D341Med (cell line): ENCODE measurements at places on chromosomes 4 and X.
A peak's percentile ranks its signal among the peaks of the same experiment; 100 is the strongest.

DNA sequence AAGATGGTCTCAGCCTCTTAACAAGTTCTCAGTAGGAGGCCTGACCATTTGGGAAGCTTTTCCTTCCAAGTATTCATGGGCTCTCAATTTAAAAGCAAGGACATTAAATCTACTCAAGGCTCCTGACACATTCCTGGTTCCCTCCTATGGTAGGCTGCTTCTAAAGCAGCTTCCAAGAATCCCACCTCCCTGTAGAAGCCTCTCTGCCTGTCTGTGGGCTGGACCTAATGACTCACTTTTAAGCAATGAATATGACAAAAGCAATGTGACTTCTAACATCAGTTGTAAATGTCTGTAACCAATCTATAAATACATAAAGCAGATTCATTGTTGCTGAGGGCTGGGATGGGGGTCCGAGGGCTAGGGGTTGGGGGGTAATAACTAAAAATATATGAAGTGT lies 99.5 kb upstream of the FAM9B start:
- DNase-seq, result no peak

DNA sequence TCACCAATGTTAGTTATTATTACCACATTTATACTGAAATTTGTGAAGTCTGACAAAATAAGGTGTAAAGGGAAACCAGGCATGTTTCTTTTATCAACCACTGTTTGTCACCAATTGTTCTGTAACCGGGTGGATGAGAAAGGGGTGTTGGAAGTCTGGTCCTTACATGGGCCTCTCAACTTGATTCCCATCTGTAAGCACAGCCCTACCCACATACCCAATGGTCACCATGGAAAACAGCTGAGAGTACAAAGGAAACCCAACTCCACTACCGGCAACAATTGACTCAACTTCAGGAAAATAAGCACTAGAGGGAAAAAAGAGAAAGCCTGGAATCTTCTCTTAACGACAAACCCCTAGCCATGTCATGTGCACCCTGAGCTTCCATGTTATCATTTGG lies 70.8 kb upstream of the PTCHD1 start:
- DNase-seq, result no peak

DNA sequence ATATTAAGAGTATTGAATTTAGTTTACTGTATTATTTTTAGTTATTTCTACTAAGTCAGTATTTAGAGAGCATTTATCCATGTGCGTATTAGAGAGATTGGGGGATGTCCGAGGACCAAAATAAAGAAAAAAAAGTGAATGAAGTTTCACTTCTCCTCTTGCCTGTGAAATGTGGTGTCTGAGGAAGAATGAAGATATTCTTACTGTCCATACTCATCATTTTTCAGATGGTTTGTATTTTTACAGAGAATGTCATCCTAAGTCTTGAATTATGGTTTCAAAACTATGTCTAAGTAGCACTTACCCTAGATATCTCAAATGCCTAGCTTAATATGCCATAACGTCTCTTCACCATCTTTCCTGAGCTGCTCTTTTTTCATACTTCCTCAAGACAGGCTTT lies 854.3 kb downstream of the C4orf33 start:
- DNase-seq, result no peak

- DNase-seq, result no peak
Observed at GRCh38 chrX:24025741-24026403, 1.1 kb downstream of the KLHL15 start.

GRCh38 chr4:153204728-153205648 lies 745 bp downstream of the TRIM2 start:
- DNase-seq, result no peak

GRCh38 chrX:11257711-11258110 lies 35.5 kb upstream of the AMELX start:
- no peak for DNase-seq

DNA sequence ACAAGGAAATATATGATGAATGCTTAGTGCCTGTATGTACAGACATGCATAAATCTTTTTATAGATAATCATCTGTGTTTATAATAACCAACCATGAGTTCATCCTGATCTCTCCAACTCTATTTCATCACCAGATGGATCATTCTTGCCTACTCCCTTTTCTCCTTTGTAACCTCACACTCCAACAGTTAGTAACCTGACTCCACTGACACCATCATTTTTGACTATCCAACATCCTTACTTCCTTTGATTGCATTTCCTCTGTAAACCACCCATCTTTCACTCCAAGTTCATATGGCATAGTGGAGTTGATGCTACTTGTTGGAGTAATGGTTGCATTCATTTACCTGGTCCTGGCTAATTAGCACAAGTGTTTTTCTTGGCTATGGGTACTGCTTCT lies 170.6 kb downstream of the ZNF330 start:
- no peak for DNase-seq

DNA sequence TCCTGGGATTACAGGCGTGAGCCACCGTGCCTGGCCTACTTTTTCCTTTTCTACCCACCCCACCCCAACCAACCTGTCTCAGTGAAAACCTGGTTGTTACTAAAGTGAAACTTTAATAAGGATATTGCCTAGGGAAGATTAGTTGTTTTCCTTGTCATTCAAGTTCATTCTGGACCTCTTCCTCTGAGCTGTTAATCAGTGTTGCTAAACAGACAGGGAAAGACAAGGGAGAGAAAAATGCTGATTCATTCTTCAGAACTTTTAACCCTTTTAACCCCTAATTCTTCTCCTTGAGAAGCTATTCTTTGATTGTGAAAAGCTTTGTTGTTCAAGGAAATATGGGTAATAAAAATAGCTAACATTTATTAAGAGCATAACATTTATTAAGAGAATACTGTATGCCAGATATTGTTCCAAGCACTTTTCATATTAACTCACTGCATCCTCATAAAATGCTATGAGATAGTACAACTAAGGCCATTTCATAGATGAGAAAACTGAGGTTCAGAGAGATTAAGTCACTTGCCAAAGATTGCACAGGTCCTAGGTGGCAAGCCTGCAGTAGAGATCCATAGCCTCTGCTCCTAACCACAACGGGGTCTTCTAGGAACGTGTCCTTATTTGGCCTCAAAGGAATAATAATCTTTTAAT lies 34.8 kb downstream of the OSTC start:
- no peak for DNase-seq

GRCh38 chrX:40496728-40497127 lies 84.0 kb upstream of the ATP6AP2 start:
- peak; percentile 34 for DNase-seq

DNA sequence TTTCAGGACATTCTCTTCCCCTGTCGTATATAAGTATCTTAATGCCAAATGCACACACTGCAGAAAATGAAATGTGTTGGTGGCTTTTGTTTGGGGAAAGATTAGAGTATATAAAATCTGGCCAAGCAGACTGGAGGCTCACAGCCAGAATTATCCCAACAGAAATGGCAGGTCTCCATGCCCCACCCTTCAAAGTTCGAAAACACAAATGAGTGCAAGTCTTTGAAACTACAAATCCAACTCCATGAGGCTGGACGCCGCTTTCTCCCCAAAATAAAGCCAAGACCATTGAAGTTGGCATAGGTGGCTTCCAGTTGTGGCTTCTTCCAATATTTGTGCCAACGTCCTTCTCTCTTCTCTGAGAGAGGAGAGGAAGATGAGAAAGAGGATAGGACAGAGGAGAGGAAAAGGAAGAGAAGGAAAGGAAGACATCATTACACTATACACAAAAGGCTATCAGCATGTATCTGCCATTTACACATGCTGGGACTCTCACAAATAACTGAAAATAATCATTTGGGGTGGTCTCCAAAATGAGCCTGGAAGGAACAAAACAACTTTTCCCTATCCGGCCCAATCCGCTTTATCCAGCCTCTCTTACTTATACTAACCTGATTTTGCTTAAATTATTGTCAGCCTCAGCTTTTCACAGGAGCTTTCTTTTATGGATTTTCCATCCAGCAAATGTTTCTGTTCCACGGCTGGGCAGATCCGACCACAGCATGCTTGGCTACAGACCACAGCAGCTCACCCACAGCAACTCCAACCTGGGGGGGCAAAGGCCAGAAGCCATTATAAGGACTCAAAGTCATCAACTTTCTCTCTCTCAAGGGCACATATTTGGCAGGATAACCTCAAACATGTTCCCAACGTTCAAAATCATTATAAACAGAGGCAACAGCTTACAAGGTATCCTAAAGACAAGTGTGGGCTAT lies 71.7 kb downstream of the APBB2 start:
- no peak for DNase-seq

DNA sequence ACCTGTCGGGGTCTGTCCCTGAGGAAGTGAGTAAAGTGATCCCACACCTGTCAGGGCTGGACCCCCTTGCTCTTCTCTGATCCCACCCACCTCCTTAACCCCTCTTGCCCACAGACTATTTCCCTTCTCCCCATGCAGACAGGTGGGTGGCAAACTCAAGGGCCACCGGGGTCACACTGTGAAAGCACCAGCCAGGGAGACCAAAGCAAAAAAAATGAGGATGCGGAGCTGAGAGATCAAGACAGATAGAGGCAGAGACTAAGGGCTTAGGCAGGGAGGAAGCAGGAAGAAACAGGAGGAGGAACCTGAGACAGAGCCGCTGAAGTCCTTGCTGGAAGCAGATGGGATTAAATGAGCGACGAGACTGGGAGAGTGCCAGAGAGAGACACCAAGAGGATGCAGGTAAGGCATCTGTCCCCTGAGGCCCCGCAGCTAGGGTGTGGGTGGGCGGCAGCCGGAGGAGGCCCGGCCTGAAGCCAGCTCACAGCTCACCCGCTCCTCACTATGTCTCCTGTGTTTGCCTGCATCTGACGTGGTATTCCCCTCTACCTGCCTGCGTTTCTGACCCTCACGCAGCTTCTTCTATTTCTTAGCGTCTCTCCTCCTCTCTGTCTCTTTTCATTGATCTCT lies 7.2 kb downstream of the TIMM17B start:
- peak; percentile 40 for DNase-seq

- DNase-seq, result no peak
Observed at GRCh38 chr4:156422576-156422975, 468.9 kb upstream of the CTSO start.
